ENCODE measurements at places on chromosomes 6 and 20.

GRCh38 chr6:113526553-113526952 is 330.6 kb upstream of the MARCKS start:
- no peak for DNase-seq

DNA sequence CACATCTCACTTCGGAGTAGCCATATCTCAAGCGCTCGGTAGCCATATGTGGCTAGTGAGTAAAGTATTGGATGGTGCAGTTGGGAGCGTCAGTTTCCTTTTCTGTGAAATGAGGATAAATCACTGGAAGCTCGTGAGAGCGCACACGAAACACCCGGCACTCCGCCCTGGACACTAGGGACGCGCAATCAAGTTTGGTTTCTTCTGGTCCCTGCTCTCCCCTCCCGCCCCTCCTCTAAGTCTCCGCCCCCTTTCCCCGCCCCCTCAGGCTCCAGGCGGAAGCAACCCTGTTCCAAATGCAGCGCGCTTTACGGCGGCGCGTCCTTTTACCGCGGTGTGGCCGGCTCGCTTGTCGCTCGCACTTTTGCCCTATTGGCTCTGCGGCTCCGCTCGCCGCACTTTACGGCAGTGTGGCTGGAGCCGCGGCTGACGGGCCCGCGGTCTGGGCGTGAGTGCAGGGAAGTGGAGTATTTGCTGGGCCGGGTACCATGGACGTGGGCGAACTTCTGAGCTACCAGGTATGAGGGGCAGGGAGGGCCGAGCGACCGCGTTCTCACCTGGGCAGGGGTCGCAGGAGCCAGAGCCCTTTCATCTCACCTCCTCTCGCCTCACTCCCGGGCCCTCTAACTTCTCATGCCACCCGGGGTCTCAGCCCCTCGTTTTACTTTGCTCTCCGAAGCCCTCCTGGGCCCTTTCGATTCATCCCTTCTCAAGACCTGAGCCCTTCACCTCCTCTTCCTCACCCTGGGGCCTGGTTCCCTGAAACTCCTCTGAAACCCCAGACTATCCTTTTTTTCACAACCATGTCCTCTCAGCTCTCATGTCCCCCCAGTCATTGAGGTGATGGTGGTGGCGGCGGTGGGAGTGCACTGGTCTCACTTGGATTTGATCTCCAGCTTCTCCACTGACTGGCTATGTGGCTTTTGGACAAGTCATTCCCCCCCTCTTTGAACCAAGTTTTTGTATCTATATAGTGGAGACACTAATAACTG is at the start of gene CTNNBL1:
Gene CTNNBL1, plus strand, starts transcription at position 396 of the 992 bp plus-strand sequence. Its CDS starts 93 bp downstream, at position 489.
- peak; percentile 97 for DNase-seq

DNA sequence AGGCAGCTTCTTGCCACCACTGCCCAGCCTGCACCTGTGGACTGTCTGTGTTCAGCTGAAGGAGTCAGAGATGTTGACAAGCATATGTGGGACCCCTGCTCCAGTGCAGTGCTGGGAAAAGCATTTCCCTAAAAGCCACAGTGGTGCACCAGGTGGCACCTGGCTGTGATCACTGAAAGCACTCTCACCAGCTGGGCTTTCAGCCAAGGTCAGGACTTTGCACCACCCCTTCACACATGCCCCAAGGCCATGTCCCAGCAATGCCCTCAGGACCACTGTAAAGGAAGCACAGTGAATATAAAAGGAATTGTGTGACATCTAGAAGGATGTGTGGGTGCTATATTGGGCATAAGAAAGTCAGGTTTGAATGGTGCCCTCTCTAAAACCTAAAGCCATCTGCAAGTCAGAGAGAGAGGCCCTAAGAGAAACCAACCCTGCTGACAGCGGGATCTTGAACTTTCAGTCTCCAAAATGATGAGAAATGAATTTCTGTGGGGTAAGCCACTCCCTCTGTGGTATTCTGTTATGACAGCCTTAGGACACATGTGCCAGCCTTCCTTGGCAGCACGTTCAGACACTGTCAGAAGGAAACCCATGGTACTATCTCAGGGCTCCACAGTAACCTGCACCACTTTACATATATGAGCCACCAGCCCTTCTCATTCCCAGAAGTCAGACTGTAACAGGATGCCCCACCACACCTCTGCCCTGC is 30.7 kb downstream of the CBLN4 start:
- DNase-seq, result no peak

GRCh38 chr6:80519811-80520594 is 413.5 kb downstream of the BCKDHB start:
- no peak for DNase-seq

DNA sequence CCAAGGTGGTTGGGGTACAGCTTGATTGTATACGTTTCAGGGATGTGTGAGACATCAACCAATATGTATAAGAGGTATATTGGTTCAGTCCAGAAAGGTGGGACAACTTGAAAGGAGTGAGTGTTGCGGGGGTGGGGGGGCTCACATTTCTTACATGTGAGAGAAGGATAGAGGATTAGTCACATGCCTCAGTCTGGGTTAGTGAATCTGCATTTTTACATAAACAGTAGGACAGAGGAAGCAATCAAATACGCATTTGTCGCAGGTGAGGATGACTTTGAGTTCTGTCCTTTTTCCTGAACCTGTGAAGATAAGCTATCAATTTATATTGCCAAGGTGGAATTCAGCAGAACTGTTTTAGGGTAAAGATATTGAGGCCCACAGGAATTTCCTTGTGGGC is 42.1 kb upstream of the TBC1D32 start:
- DNase-seq, result no peak

DNA sequence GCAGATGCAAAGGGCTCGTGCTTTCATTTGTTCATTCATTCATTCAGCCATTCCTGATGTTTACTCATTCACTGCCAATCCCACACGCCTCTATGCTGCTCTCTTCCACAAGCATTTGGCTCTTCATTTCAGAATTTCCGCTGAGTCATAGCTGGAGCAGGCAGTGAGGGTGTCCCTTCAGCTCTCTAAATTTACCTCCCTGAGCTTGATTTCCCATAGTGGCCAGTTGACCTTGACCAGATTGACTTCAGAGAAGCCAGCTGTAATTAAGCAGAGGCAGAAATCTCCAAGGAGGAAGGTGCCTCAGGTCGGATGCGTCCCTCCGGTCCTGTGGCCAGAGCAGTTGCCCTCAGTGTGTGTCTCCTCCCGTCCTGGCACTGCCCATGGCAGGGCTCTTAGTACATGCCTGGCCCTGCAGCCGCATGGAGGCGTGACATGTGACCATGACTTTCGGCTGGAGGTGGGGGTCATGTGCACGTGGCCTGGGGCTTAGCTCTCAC is 267.2 kb upstream of the ECI2 start:
- DNase-seq, result no peak

All from dorsolateral prefrontal cortex (tissue), 122 donors.